Lung (tissue), 17 donors: ENCODE measurements at places on chromosomes 12 and 14. TPM values are rescaled to one million over a fixed set of nuclear protein-coding genes. Genes with fewer than 3 reads are reported as not detected.

DNA sequence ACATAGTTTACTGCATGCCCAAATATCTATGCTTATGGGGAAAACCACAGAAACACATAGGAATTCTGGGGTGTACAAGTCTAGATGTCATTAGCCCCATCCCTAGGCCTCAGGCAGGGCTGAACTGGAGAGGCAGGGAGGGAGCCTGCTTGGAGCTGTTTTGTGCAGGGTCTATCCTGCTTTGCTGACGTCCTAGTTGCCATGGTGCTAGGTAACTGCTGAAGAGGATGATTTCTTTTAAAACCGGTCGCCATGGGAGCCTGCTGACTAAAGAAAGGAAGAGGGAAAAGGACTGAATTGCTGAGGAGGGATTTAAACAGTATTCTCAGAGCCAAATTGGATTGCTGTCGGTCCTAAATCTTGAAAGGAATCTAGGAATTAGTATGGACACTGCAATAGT lies 10.7 kb downstream of the GPR19 start:
- H3K4me3 ChIP-seq = no peak overlapping the region
- no peaks in the 10 kb centered on the region for H3K36me3 ChIP-seq
- no peak for DNase-seq
- H3K4me1 ChIP-seq = no peaks in the 10 kb centered on the region
- H3K27me3 ChIP-seq = no peaks in the 10 kb centered on the region

DNA sequence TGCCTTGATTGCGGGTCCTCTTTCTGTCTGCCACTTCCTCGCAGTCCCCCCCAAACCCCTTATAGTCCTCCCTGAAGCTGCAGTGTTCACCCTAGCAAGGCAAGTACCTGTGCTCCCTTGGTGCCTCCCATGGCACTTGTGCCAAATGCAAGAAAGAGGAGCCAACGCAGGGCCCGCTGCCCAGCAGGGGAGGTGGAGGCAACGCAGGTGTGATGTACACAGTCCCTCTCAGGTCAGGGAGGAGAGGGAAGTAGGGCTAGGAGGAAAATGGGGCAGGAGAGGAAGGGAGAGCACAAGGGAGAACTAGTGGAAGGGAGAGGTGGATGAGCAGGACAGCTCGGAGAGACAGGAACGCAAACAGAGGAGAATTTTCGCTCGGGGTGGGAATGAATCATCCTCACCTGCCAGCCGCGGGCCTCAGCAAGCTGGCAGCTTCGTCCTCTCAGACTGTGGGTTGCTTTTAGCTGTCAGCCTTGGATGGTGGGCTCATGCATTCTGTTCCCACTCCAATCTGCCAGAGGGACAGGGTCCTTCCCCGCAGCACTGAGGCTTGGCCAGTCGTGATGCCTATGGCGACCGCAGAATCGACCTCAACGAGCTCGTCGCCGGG lies 357.0 kb downstream of the CACNA1C start:
- no peak overlapping the region for H3K4me3 ChIP-seq
- no peak overlapping the region for H3K27ac ChIP-seq
- H3K4me1 ChIP-seq = no peaks in the 10 kb centered on the region
- no peaks in the 10 kb centered on the region for H3K36me3 ChIP-seq

DNA sequence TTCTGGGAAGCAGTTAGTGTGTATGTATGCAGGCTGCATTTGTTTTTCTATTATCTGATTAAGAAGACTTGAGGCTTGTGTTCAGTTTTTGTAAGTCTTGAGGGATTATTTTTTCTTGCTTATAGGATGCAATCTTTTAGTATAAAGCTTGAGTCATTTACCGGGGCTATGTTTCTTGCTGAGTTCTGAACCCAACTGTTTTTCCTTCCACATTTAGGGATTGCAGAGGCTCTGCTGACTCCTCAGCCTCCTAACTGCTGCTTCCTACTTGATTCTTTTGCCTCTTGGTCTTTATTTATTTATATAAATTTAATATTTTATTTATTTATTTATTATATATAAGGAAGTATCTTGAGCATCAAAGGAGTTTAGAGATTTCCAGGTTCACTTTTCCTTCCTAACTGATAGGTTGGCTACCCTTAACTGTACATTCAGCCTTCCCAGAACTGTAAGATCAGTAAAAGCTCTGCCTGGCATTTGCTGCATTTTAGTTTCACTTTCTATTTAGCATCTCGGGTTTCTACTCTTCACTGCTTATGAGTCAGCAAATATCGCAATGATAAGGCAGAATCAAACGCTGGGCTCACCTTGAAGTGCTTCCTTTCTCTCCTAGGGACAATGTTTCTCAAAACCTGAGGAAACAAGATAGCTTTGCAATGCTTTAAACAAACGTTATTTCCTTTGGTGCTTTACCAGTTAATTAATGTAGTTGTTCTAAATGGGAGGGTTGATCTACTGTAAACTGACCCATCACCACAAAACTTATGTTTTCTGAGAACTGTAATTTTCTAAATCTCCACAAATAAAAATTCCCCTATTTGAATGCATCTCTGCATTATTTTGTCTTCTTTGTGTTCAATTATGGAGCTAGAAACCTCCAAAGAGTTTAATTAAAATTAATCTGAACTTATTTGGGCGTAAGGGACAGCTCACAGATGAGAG lies 1183.7 kb upstream of the TMEM132C start:
- no peaks in the 10 kb centered on the region for H3K4me1 ChIP-seq
- peak; percentile 89 for DNase-seq
- no peaks in the 10 kb centered on the region for H3K27me3 ChIP-seq

- H3K27ac ChIP-seq = no peak overlapping the region
- DNase-seq = no peak
- H3K4me1 ChIP-seq = peaks cover 7% of the 10 kb centered on the region
Measured at GRCh38 chr12:103973909-103974308, 8.2 kb downstream of the TDG start.

DNA sequence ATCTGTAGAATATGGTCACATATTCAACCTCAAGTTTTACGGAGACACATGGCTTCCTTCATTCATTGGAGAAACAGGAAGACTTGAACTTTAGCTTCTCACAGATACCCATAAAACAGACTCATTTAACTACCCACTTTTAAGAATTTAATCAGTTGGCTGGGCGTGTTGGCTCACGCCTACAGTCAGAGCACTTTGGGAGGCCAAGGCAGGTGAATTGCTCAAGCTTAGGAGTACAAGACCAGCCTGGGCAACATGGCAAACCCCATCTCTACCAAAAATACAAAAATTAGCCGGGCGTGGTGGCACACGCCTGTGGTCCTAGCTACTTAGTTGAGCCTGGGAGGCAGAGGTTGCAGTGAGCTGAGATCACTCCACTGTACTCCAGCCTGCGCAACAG lies 64.7 kb upstream of the STAC3 start:
- H3K4me1 ChIP-seq = no peaks in the 10 kb centered on the region
- DNase-seq = no peak
- no peaks in the 10 kb centered on the region for H3K36me3 ChIP-seq
- no peak overlapping the region for H3K27ac ChIP-seq

- no peak overlapping the region for H3K4me3 ChIP-seq
- H3K27ac ChIP-seq = peak overlapping the region; percentile 65
- peak; percentile 61 for DNase-seq
- H3K36me3 ChIP-seq = peaks cover 6% of the 10 kb centered on the region
- H3K4me1 ChIP-seq = peaks cover 34% of the 10 kb centered on the region
- H3K27me3 ChIP-seq = no peaks in the 10 kb centered on the region
Measured at GRCh38 chr12:49809906-49810389, 18.3 kb downstream of the NCKAP5L start.

DNA sequence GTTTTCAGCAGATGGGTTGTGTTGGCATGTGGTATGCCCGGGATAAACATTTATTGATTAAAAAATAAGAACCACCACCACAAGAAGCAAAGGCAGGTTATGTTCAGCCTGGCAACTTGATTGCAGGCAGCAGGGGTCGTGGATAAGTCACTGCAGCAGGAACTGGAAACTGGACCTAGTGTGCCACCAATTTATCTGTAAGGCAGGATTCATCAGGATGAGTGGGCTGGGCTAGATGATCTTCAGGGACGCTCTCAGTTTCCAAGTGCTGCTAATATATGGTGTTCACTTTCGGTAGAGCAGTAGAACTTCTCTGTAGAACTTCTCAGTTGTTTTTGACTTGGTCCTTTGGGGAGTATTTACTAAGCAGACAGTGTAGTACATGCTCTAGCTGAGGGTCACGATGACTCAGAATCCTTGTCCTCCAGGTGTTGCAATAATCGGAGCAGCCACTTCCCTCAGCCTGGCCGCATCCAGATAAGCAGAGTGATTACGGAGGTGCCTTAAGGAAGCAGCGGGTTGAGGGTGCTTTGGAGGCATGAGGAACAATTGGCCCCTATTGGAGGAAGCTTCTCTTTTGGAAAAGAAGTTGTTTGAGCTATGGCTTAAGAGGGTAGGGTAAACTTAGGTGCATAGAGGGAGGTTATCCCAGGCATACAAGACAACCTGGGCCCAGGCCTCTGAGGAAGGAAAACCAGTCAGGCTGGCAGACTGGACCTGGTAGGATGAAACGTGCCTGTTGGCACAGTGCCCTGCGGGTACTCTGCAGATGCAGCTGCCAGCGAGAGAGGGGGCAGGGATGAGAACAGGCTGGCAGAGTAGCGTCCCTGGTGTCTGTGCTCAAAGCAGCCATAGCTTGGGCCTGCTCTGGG lies 104.0 kb downstream of the GPR135 start:
- peaks cover 28% of the 10 kb centered on the region for H3K36me3 ChIP-seq

DNA sequence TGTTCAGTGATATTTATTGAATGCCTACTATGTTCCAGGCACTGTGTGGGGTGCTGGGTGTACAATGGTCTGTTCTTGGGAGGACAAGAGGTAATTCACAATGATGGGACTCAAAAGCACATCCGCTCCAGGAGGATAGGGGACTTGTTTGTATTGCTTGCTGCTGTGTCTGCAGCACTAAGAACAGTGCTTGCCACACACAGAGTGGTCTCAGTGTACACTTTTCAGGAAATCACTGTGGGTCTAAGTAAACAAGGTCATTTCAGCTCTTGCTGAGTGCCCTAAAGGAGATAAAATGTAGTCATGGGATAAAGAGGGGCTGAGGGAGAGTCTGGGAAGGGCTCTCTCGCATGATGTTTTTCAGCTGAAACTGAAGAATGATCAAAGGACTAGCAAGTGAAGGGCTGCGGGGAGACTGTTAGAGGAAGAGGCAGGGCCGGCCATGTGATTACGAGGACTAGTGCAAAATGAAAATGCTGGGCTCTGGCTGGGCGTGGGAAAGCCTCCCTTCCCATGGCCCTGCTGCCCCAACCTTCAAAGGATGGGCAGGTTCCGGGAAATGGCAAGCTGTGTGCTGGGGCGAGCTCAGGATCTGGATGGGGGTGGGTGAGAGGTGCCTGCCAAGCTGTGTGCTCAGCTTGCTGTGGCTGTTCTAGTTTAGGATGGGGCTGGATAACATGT lies 39.1 kb downstream of the ADCK1 start:
- DNase-seq = peak; percentile 26
- no peaks in the 10 kb centered on the region for H3K27me3 ChIP-seq
- no peaks in the 10 kb centered on the region for H3K4me1 ChIP-seq

GRCh38 chr12:116538682-116539305 lies 20.4 kb upstream of the MAP1LC3B2 start:
- no peaks in the 10 kb centered on the region for H3K36me3 ChIP-seq
- no peak overlapping the region for H3K4me3 ChIP-seq
- peaks cover 13% of the 10 kb centered on the region for H3K4me1 ChIP-seq
- no peak for DNase-seq

DNA sequence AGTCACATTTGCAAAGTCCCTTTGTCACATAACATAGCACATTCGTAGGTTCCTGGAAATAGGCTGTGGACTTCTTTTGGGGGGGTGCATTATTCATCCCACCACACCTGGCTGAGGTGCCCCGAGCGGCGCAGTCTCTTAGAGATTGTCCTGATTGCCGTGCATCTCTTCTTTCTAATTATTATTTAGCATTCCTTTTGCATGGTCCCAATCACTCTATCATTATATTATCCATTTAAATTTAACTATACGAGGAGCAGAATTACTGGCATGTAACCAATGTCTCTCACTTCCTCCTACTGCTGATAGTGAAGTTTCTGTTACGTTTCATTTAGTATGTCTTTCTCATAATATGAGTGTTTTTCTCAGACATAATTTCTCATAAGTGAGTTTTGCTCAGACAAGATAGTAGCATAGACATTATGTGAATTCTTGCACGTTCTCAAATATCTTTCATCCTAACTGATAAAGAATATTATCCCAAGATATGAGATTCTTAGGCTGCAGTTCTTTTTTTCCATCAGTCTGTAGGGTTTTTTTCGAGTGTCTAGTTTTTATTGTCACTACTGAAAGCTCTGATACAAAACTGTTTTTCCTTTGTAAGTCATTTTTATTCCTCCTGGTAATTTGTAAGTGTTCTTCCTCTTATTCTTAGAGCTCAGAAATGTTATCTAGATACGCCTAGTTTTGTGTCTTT lies 444.3 kb downstream of the NELL2 start:
- H3K27ac ChIP-seq = no peak overlapping the region
- no peaks in the 10 kb centered on the region for H3K27me3 ChIP-seq
- H3K4me1 ChIP-seq = no peaks in the 10 kb centered on the region
- no peak for DNase-seq

DNA sequence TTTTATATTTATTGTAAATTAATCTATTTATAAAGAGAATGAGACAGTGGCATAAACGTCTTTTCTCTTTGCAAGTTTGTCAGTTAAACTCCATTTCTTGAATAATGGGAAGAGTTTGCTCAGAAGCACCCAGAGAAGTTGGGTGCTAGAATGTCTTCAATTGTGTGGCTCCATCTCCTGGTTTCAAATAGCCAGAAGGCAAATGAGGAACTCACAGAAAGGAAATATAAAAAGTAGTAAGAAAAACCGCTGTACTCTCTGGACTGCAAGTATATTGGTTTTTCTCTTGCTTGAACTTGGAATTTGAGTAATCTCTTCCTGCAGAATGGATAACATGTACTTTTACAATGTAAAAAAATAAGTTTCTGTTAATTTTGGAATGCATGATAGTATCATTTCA lies 217.5 kb downstream of the DPY19L2 start:
- no peak for DNase-seq
- H3K27ac ChIP-seq = no peak overlapping the region
- H3K36me3 ChIP-seq = no peaks in the 10 kb centered on the region
- no peaks in the 10 kb centered on the region for H3K4me1 ChIP-seq

The HOXC9 gene
- not detected for total RNA-seq

The TMEM233 gene
- 0.80 TPM for total RNA-seq

The TAS2R50 gene
- total RNA-seq = 1.8 TPM

The CIROP gene
- not detected for total RNA-seq

The ADAMTS20 gene
- total RNA-seq = not detected

The ASCL1 gene
- 0.88 TPM for total RNA-seq
